ENCODE measurements at places on chromosomes 2 and 18. TPM values are rescaled to one million over a fixed set of nuclear protein-coding genes. Genes with fewer than 3 reads are reported as not detected.

GRCh38 chr2:9018534-9018933 is 15.1 kb upstream of the MBOAT2 start:
- H3K4me1 ChIP-seq, result no peaks in the 10 kb centered on the region
- peaks cover 15% of the 10 kb centered on the region for H3K27me3 ChIP-seq

- H3K36me3 ChIP-seq, result no peaks in the 10 kb centered on the region
- peaks cover 11% of the 10 kb centered on the region for H3K4me1 ChIP-seq
- no peak overlapping the region for H3K4me3 ChIP-seq
- H3K27me3 ChIP-seq, result peaks cover 14% of the 10 kb centered on the region
- no peak for DNase-seq
- H3K27ac ChIP-seq, result no peak overlapping the region
These were observed 197.4 kb downstream of the SH3BP4 start for GRCh38 chr2:235149240-235149659.

GRCh38 chr2:112985090-112985489 is 7.3 kb downstream of the IL36G start:
- peak; percentile 47 for DNase-seq
- H3K4me1 ChIP-seq, result peaks cover 18% of the 10 kb centered on the region
- no peak overlapping the region for H3K27ac ChIP-seq
- no peaks in the 10 kb centered on the region for H3K36me3 ChIP-seq

DNA sequence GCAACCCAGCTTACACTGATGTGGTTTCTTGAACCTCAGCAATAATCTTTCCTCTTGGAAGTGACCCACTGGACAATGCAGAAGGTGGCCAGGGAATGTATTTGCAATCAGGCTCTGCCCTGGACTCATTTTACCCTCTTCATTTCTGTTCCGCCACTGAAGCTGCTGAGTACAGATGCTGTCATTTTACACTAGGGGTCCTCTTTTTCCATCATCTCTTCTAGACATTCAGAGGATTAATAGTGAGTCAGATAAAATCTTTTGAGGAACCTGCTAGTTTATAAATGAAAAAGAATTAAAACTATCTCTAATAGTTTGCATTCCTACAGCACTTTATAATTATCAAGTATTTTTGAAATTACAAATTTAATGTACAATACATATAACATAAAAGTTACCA is 87.9 kb upstream of the PNPT1 start:
- no peak for DNase-seq
- H3K4me1 ChIP-seq, result no peaks in the 10 kb centered on the region
- H3K36me3 ChIP-seq, result no peaks in the 10 kb centered on the region

GRCh38 chr2:238090887-238091286 is 9.3 kb upstream of the ESPNL start:
- H3K27ac ChIP-seq, result no peak overlapping the region
- no peak overlapping the region for H3K4me3 ChIP-seq
- H3K36me3 ChIP-seq, result peaks cover 12% of the 10 kb centered on the region
- peaks cover 7% of the 10 kb centered on the region for H3K4me1 ChIP-seq

TRAPPC12 gene
- 74.5 TPM for total RNA-seq

GRCh38 chr18:48504819-48505218 is 34.0 kb upstream of the CTIF start:
- no peaks in the 10 kb centered on the region for H3K36me3 ChIP-seq
- no peaks in the 10 kb centered on the region for H3K4me1 ChIP-seq
- H3K27me3 ChIP-seq, result peaks cover 47% of the 10 kb centered on the region
- DNase-seq, result no peak

- H3K27ac ChIP-seq, result no peak overlapping the region
- no peak for DNase-seq
- no peaks in the 10 kb centered on the region for H3K27me3 ChIP-seq
- no peaks in the 10 kb centered on the region for H3K36me3 ChIP-seq
- H3K4me1 ChIP-seq, result no peaks in the 10 kb centered on the region
These were observed 226.1 kb upstream of the REV1 start for GRCh38 chr2:99715956-99716355.

GDF7 gene
- not detected for total RNA-seq

DLX1 gene
- total RNA-seq, result not detected

CABLES1 gene
- 2.8 TPM for total RNA-seq

DNA sequence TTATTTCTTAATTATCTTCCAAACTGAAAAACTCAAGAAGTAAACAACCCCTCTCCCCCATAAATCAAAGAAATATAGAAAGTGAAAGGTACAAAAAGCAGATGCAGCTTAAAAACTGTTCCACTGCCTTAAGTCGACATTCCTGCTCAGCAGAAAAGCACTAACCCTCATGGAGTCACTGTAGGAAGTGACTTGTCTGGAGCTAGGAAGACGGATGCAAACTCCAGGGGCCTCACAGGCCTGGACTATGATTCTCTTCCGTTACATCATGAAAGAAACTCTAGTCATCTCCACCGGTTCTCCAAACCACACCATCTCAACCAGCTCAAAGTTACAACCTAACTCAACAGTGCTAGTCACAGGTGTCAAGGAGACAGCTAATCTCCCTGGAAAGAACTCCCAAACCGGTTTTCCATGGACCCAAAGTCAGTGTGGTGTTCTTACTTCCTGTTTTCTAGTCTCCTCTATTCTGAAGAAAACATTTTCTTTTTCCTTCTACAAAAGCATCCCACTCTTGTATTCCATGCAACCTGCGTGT is 128.4 kb downstream of the PIEZO2 start:
- peaks cover 2% of the 10 kb centered on the region for H3K27me3 ChIP-seq
- no peaks in the 10 kb centered on the region for H3K36me3 ChIP-seq
- no peak overlapping the region for H3K4me3 ChIP-seq

POTEC gene
- not detected for total RNA-seq

ANKRD44 gene
- 214 TPM for total RNA-seq

- H3K4me1 ChIP-seq, result peaks cover 10% of the 10 kb centered on the region
- peak; percentile 82 for DNase-seq
- H3K27me3 ChIP-seq, result no peaks in the 10 kb centered on the region
- H3K27ac ChIP-seq, result peak overlapping the region; percentile 31
These were observed 19.6 kb downstream of the TUBB6 start for GRCh38 chr18:12327510-12328178.

GRCh38 chr18:10265560-10266333 is 188.7 kb upstream of the APCDD1 start:
- H3K27me3 ChIP-seq, result no peaks in the 10 kb centered on the region
- H3K4me1 ChIP-seq, result no peaks in the 10 kb centered on the region
- H3K27ac ChIP-seq, result no peak overlapping the region
- no peak for DNase-seq

GALR1 gene
- total RNA-seq, result not detected

GRCh38 chr18:69596345-69596744 is 195.7 kb downstream of the DOK6 start:
- no peaks in the 10 kb centered on the region for H3K27me3 ChIP-seq
- no peaks in the 10 kb centered on the region for H3K4me1 ChIP-seq
- no peak overlapping the region for H3K4me3 ChIP-seq
- H3K27ac ChIP-seq, result no peak overlapping the region
- H3K36me3 ChIP-seq, result no peaks in the 10 kb centered on the region
- DNase-seq, result no peak

DNA sequence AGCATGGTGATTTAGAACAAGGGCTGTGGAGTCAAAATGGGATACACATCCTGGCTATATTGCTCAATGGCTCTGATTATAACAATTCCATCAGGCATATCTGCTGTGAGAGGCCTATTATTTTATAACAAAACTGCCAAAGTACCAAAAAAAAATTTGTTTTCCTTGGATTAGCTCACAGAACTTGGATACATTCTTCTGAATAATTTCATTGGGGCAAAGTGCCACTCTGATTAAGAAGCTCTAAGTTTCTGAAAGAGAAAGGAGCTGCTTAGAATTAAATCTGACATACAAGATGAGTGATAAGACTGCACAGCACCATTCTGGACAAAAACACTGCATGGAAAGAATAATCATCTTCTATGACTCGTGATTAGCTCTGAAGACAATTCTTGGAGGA is 85.7 kb downstream of the SMC6 start:
- no peak overlapping the region for H3K27ac ChIP-seq
- no peaks in the 10 kb centered on the region for H3K27me3 ChIP-seq
- no peak overlapping the region for H3K4me3 ChIP-seq

CCDC121 gene
- total RNA-seq, result 0.78 TPM

DNA sequence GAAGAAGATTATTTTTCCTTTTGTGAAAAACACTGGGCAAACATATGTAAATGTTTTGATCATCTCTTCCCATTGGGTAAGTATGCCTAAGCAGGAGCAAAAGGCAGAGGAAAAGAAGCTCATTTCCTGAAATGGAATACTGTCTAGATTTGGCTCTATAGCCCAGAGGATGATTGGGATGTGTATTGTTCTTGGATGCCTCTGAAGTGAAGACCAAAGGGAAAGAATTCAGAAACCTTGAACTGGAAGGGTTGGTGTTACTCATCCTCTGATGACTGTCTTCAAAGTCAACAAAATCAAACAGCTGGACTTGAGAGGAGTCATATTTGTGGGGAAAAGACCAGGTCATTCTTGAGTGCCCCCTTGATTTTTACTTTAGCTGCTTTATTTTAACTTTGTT is 112.6 kb upstream of the NT5C1B start:
- DNase-seq, result no peak
- H3K27me3 ChIP-seq, result no peaks in the 10 kb centered on the region
- no peaks in the 10 kb centered on the region for H3K4me1 ChIP-seq
- no peaks in the 10 kb centered on the region for H3K36me3 ChIP-seq
- H3K4me3 ChIP-seq, result no peak overlapping the region

LRPPRC gene
- total RNA-seq, result 62.0 TPM

GRCh38 chr2:98743835-98744234 is 12.9 kb upstream of the MGAT4A start:
- H3K27ac ChIP-seq, result no peak overlapping the region
- H3K27me3 ChIP-seq, result peaks cover 5% of the 10 kb centered on the region
- H3K4me3 ChIP-seq, result no peak overlapping the region
- DNase-seq, result no peak
- peaks cover 37% of the 10 kb centered on the region for H3K4me1 ChIP-seq

DNA sequence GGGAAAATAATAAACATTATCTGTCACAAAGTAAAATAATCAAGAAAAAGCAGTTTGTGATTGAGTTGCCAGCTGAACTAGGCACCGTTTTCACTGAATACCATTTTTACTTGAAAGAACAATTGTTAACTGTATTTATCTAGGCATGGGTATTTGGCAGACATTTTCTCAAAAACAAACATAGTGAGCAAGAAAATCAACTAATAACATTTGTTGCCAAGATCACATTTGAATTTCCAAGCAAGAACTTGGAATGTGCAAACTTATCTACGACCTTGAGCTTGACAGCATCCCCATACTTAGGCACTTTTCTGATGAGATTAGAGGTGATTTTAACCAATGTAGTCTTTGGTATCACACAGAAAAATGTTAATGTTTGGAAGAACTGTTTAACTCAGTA is 16.7 kb downstream of the SS18 start:
- H3K4me3 ChIP-seq, result no peak overlapping the region
- no peak for DNase-seq
- H3K36me3 ChIP-seq, result peaks cover 74% of the 10 kb centered on the region
- no peak overlapping the region for H3K27ac ChIP-seq
- H3K27me3 ChIP-seq, result no peaks in the 10 kb centered on the region

GRCh38 chr2:8488001-8488738 is 193.7 kb upstream of the ID2 start:
- peak overlapping the region; percentile 81 for H3K4me3 ChIP-seq
- no peaks in the 10 kb centered on the region for H3K27me3 ChIP-seq
- H3K36me3 ChIP-seq, result peaks cover 16% of the 10 kb centered on the region
- peaks cover 78% of the 10 kb centered on the region for H3K4me1 ChIP-seq

DNA sequence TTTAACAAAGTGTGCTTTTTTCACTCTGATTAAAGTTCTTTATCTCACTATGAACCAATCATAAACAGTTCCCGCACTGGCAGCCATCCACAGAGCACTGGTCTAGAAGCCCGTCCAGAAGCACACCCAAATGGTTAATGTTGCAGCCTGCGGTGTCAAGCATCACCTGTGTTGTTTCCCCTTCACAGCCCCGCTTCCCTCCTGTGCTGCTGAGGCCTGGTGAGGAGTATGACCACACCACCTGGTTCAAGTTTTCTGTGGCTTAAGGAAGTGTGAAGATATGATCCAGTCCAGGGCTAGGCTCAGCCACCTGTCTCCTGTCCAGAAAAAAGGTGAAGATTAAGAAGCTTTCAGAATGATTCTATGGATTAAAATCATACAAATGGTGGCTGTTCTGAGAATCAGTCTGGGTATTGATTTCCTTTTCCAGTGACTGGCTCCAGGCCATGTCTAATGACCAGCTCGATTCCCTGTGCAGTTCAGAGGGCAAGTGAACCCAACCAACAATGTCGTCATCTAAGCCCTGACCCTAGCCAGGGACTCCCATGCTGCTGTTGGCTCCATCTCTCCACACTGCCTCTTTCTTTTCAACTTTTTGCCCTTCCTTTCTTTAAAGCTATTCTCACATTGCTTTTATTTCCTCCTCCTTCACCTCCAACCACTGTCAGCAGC is 17.7 kb downstream of the SRSF7 start:
- no peak overlapping the region for H3K4me3 ChIP-seq
- H3K36me3 ChIP-seq, result peaks cover 67% of the 10 kb centered on the region
- no peaks in the 10 kb centered on the region for H3K27me3 ChIP-seq

- no peak overlapping the region for H3K4me3 ChIP-seq
- no peaks in the 10 kb centered on the region for H3K27me3 ChIP-seq
- DNase-seq, result no peak
- H3K27ac ChIP-seq, result no peak overlapping the region
- no peaks in the 10 kb centered on the region for H3K4me1 ChIP-seq
- H3K36me3 ChIP-seq, result no peaks in the 10 kb centered on the region
These were observed 129.8 kb downstream of the HNMT start for GRCh38 chr2:138094031-138094430.

GRCh38 chr2:54579682-54580620 is 123.8 kb downstream of the SPTBN1 start:
- H3K4me1 ChIP-seq, result peaks cover 81% of the 10 kb centered on the region
- H3K4me3 ChIP-seq, result no peak overlapping the region
- H3K27me3 ChIP-seq, result no peaks in the 10 kb centered on the region
- H3K27ac ChIP-seq, result peak overlapping the region; percentile 34
- H3K36me3 ChIP-seq, result peaks cover 44% of the 10 kb centered on the region

- no peaks in the 10 kb centered on the region for H3K4me1 ChIP-seq
- no peak overlapping the region for H3K27ac ChIP-seq
- DNase-seq, result no peak
These were observed 183.0 kb upstream of the HS6ST1 start for GRCh38 chr2:128501700-128502099.

- no peak for DNase-seq
- H3K27ac ChIP-seq, result peak overlapping the region; percentile 100
- H3K4me3 ChIP-seq, result no peak overlapping the region
- H3K36me3 ChIP-seq, result no peaks in the 10 kb centered on the region
- H3K4me1 ChIP-seq, result peaks cover 89% of the 10 kb centered on the region
- no peaks in the 10 kb centered on the region for H3K27me3 ChIP-seq
These were observed 141.9 kb upstream of the ID2 start for GRCh38 chr2:8539743-8540551.

CABYR gene
- total RNA-seq, result 0.95 TPM

DNA sequence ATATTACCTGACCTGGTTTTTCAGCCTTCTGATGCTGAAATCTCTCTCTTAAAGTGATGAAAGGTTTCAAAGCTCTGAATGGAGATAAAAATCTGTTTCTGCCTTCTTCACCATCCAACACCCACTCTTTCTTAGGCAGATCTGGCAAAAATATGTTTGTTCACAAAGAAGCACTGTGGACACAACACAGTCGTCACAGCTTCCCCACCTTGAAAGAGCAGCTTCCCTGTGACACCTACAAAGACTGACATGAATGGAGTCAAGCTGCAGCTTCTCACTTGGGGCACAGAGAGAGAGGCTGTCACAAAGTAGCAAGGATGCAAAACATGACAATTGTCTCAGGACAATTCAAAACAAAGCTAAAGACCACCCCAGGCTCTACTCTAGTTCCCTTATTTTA is 86.5 kb downstream of the ICOS start:
- no peaks in the 10 kb centered on the region for H3K27me3 ChIP-seq
- H3K36me3 ChIP-seq, result peaks cover 4% of the 10 kb centered on the region
- H3K4me1 ChIP-seq, result peaks cover 74% of the 10 kb centered on the region
- peak overlapping the region; percentile 26 for H3K27ac ChIP-seq
- no peak for DNase-seq
- no peak overlapping the region for H3K4me3 ChIP-seq

Measured in activated CD4-positive, alpha-beta memory T cell treated with anti-CD3 and anti-CD28 coated beads, Interleukin-2, amount 10 ng/mL, durations not matched to agents 7 days and 5 days (primary cell).